SK-N-SH (cell line): ENCODE measurements at places on chromosomes 1 and 21. TPM values are rescaled to one million over a fixed set of nuclear protein-coding genes. Genes with fewer than 3 reads are reported as not detected.

Gene BSND
- not detected in 2 replicates for polyA plus RNA-seq

DNA sequence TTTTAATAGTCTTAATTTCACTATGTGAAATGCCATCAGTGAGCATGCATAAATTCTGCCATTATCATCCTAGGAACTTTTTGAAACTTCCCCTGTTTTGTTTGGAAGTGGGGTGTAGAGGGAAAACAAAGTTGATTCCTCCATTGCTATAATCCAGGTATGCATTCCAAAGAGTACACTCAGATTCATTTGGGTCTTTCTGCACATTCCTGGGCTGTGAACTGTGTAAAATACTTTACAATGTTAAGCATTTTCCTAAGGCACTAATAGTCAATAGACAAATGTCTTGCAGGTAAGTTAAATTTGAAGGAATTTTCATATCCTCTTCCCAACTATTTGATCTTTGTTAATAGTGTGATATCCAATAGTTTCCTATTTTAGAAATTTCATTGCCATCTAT, 36.2 kb downstream of the SGIP1 start:
- peaks cover 8% of the 10 kb centered on the region for H3K4me1 ChIP-seq
- H3K27ac ChIP-seq, result peak overlapping the region; percentile 15; the same call in 1 of the 2 replicates
- DNase-seq, result no peak
- H3K27me3 ChIP-seq, result no peaks in the 10 kb centered on the region
- H3K4me3 ChIP-seq, result no peak overlapping the region
- peaks cover 3% of the 10 kb centered on the region for H3K36me3 ChIP-seq

Gene JAM2
- polyA plus RNA-seq, result 8.3 and 8.4 TPM in 2 replicates

GRCh38 chr1:156642265-156643048, 540 bp downstream of the BCAN start:
- no peaks in the 10 kb centered on the region for H3K36me3 ChIP-seq
- H3K4me1 ChIP-seq, result no peaks in the 10 kb centered on the region
- peak overlapping the region; percentile 46; the same call in 1 of the 2 replicates for H3K4me3 ChIP-seq
- H3K27ac ChIP-seq, result no peak overlapping the region

GRCh38 chr1:60088620-60089155, 15.1 kb upstream of the C1orf87 start:
- H3K36me3 ChIP-seq, result no peaks in the 10 kb centered on the region
- H3K4me1 ChIP-seq, result no peaks in the 10 kb centered on the region
- H3K4me3 ChIP-seq, result no peak overlapping the region

- H3K27me3 ChIP-seq, result no peaks in the 10 kb centered on the region
- no peak for DNase-seq
- H3K36me3 ChIP-seq, result peaks cover 12% of the 10 kb centered on the region
- H3K27ac ChIP-seq, result no peak overlapping the region
- no peak overlapping the region for H3K4me3 ChIP-seq
These were observed 3.4 kb downstream of the GDAP2 start for GRCh38 chr1:117925981-117926380.

Gene TACSTD2
- polyA plus RNA-seq, result 0.02 TPM in 1 of 2 replicates, not detected in the other

GRCh38 chr1:26413031-26413430, 2.4 kb downstream of the LIN28A start:
- peaks cover 5% of the 10 kb centered on the region; the same call in 1 of the 2 replicates for H3K27me3 ChIP-seq
- no peak overlapping the region for H3K27ac ChIP-seq
- no peak overlapping the region for H3K4me3 ChIP-seq
- peaks cover 7% of the 10 kb centered on the region; the same call in 1 of the 2 replicates for H3K4me1 ChIP-seq
- no peak for DNase-seq

Gene FBXO28
- 8.1 and 12.1 TPM in 2 replicates for polyA plus RNA-seq

Gene DIO1
- not detected in 2 replicates for polyA plus RNA-seq
